ENCODE measurements at places on chromosomes 7 and 10.
A peak's percentile ranks its signal among the peaks of the same experiment; 100 is the strongest.

- DNase-seq = no peak
These were observed 5.3 kb upstream of the ZNRF2 start for GRCh38 chr7:30278849-30279652.

GRCh38 chr10:124436191-124436638 lies 13.6 kb downstream of the NKX1-2 start:
- no peak for DNase-seq

GRCh38 chr10:76139431-76139830 lies 708.0 kb downstream of the LRMDA start:
- DNase-seq = no peak

DNA sequence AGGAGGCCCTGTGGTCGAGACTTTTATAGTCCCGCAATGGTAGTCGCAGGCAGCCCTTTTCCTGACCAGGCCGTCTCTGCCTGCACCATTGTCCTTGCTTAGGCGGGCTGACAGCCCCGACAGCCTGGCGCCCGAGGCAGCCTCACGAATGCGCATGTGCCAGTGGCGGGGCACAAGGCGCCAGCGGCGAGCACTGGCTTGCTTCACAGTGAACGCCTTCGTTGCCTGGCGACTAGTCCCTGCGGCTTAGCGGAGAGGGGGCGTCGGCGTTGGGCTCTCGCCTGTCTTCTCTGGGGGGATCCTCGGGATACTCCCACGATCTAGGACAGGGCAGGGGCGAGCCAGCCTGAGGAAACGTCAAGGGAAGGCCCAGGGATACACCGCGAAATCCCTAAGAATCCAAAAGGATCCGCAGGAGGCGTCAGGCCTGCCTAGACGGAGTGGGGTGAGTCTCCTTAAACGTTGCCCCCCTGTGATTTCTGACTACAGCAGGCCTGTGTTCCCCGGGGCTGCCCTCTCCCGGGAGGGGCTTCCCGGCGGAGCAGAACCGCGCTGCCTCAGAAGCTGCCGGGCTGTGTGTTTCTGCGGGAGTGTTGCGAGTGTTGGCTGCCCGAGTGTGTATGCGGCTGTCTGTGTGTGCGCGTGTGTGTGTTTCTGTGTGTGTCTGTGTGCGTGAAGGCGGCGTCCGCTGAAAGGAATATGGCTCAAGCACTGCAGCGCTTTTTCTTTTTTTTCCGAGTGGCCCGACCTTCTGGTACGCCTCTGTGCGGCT lies 20.5 kb upstream of the ZNF273 start:
- DNase-seq = no peak

DNA sequence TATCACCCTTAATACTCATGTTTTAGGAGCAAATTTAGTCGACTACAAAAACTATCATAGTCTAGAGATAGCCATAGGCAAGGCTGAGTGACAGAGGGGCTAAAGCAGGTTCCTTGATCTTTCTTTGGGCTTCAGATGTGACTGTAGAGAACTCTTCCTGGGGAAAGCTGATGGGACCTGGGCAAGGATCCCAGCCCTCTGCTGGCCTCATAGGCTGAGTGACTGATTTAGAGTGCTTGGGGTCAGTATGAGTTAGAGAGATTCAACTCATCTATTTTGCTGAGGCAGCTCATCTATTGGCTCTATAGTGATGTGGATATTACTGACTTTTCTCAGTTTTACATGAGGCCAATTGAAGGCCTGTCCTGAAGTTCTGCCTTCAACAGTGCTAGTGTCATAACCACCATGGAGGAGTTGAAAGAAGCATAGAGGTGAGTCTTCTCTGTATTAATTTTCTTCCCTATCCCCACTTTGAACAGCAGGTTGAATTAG lies 81.6 kb downstream of the SAMD9 start:
- DNase-seq = no peak

DNA sequence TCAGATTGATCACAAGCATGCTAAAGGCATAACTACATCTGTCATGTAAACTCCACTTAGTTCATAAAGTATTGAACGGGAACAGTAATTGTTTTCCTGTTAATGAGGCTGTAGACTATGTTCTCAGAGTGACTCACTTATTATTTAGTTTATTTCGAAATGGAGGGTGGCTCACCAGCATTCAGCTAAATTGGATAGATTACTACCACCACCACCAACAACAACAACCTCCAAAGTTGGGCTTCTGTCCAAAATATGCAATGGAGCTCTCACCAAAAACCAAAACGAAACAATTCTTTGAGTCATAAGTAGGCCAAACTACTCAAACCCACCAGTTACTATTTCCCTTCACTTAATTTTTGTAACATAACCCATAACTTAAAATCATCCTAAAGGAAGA lies 127.9 kb upstream of the NRBF2 start:
- no peak for DNase-seq

DNA sequence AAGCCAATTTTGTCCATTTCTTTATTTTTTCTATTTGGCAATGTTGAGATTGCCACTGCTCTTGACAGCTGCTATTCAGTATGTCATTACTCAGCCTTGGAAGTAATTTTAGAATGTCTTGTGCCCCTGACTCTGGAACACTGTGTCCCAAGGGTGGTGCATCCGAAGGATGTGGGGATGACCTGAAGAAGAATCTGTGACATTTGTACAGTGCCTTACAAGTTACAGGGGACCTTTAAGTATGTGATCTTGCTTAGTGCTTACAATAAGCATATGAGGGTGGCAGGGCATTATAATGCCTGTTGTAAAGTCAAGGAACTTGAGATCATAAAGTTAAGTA lies 239.5 kb downstream of the REEP3 start:
- DNase-seq = no peak

DNA sequence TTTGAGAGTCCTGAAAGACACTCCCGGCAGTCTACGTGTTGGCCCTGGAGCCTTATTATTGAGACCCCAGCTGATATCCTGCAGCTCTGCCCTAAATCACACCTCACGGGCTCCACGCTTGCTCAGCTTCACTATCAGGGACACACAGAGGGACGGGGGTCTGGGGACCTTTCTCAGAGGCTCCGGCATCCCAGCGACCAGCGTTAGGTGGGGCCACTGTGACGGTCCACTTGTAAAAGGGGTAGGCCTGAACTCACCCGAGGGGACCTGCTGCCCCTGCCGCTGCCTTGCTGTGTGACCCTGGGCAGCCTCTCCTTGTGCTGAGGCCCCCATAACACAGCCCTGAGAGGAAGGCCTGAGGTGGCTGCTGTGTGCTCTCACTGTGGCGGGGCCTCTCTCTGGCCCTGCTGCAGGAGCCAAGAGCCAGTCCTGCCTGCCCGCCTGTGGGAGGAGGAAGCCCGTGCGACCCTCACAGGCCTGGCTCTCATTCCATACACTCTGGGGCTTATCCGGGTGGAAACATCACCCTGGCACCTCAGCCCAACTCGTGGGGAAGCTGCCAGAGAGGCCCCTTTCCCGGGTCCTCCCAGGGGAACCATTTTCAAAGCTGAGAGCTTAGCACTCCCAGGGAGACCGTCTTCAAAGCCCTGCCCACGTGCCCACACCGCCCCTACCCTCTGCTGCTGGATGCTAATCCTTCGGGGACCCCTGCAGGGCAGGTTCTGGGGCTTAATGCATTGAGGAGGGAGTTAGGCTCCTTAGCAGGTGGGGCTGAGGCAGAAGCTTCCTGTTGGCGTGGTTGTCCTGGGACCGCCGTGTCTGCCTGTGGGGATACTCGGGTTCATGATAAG lies 21.7 kb downstream of the AQP1 start:
- no peak for DNase-seq

DNA sequence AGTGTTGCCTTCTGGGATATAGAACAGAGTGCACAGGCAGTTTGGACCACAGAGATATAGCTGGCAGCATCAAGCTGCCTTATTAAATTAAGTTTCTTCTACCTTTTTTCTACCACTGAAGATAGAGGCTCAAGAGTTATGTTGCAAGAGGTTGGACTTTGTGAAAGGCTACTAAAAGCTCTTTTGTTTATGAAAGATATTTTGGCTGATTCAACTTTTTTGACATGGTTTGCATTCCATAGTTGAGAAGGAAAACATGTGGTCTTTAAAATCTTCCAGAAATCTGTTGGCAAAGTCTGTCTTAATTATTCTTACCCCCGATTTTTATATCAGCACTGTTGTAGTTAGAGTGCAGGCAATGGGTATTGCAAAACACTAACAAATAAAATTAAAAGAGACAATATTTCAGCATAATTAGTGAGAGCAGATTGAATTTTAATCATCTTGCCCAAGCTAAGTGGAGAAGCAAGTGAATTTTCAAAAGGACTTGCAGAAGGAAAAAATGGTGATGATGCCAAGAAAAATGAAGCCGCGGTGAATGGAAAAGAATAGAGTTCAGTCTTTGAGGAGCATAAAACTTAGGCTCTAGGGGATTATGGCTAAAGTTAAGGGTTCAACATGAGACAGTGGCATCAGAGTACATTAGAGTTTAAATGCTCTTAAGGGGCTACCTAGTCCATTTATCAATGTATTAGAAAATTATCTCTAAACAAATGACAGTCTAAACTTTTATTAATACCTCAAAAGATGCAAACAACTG lies 450.9 kb upstream of the CNTNAP2 start:
- DNase-seq = no peak

- DNase-seq = no peak
These were observed 45.6 kb upstream of the PIP4K2A start for GRCh38 chr10:22760025-22760424.

DNA sequence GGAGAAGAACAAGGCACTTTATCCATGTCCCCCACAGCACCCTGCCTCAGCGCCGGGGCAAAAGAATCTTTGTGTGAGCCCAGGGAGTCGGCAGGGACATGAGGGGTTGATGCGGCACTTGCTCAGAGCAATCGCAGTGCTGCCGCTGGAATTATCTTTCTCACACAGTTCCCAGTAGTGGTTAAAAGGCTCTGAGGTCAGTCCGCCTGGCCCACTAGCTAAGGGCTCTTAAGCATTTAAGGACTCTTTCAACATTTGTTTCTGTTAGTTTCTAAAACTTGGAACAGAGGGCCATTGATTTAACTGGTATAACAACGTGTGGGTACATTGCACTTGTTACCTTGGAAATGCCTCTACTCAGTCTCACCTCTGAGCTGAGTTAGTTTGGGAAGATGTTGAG lies 208.0 kb upstream of the C7orf33 start:
- DNase-seq = no peak

DNA sequence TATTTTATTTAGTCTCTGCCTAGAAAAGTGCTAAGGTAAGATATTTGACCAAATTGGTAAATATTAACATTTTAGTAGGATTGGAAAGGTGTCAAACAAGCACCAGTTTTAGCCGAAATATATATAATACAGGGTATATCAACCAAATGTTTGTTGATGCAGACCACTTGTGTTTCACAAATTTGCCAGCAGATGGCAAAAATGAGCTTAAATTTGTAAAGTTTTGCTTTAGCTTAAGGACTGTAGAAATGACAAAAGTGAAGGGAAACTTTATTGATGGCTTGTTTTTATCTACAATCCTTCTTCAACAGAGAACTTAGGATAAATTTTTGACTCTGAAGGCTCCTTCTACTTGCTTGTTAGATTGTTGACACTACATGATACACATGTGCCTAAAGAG lies 4.8 kb upstream of the POLR1F start:
- DNase-seq = peak; percentile 56

DNA sequence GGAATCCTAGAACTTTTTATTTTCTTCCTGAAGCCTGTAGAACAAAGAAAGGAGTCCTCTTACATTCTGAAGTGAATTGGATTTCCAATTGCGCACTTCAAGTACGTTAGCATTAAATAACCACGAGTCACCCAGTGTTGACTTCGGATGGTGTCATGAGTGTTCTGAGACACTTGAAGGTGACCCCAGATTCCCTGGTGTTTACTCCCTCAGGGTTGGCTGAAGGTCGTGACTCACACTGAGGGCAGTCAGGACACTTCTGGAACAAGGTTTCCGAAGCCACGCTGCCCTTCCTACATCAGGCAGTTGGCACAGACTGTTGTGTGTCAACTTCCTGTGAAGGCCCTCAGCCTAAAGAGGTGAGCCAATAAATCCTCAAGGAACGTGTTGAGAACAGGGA lies 186.6 kb upstream of the CELF2 start:
- DNase-seq = no peak

GRCh38 chr7:15720849-15721471 lies 34.5 kb upstream of the MEOX2 start:
- peak; percentile 63 for DNase-seq

GRCh38 chr10:132585732-132586722 lies 48.4 kb downstream of the INPP5A start:
- no peak for DNase-seq

- no peak for DNase-seq
These were observed 327.4 kb downstream of the SORCS1 start for GRCh38 chr10:106836933-106837663.

DNA sequence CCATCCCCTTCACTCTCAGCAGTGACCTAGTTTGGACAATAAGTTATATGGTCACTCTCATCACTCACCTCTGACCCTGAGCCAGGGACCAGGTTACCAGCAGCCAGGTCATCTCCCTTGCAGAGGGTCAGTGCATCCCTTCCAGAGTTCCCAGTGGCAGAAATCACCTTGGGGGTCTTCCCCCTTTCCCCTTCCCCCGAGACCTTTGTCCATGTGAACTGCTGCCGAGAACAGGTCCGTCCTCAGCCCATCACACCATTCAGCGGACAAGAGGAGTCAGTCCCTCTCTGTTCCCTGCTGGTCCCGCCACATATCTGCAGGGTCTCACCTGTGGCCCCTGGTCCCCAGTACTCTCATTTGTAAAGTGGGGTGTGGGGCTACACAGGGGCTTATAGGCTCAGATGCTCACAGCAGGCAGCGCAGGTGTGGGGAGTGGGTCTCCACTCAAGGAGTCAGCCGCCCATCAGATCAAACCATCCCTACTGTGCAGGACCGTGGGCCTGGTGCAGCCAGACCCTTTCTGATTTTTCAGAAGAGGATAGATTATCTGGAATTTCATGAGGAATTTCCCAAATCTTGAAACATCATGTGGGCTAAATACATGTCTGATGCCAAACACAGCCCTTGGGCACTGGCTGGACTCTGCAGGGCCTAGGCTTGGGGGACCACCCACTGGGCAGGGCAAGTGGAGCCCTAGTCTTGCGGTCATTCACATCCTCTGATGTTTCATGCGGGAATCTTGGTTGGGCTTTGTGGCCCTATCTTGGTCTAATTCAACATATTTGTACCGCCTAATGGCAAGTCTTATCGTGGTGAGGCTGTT lies 6.5 kb downstream of the DEPP1 start:
- no peak for DNase-seq

DNA sequence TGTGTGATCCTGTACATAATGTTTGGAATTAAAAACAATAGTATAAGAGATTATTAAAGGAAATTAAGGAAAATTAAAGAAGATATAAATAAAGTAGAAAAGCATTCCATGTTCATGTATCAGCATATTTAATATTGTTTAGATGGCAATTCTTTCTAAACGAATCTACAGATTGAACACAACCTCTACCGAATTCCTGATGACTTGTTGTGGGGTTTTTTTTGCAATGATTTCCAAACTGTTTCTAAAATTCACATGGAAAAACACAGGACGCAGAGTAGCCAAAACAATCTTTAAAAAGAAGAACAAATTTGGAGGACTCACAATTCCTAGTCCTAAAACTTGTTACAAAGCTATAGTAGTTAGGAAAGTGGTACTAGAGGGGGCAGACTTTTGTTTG lies 573.4 kb upstream of the IGFBP3 start:
- no peak for DNase-seq

DNA sequence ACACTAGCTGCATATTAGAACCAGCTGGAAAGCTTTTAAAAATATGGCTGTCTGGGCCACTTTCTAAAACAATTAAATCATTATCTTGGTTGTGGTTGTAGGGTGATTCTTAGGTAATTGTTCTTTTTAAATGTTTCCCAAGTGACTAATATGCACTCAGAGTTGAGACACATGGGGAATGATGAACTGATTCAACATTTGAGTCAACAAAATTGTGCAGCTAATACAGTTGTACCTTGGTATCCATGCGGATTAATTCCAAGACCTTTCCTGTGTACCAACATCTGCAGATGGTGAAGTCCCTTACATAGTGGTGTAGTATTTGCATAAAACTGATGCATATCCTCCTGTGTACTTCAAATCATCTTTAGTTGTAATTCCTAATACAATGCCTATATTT lies 242.2 kb downstream of the ATRNL1 start:
- DNase-seq = no peak
